Breast epithelium (tissue), 4 donors: ENCODE measurements at places on chromosomes 6 and 20.

DNA sequence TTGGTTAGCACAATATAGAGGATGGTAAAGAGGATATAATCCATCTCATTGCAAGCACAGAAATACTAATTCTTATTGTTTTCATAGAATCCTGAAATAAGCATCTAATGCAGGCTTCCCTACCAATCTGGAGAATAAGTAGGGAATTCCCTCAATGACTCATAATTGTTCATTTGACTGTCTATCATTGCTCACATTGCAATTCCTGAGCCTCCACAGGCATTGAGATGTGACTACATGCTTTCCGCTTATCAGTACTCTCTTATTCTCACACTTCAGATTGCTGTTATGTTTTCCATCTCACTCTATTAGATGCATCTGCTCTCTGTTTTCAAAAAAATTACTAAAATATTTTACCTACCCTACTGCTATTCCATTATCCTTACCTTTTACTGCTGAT is 216.2 kb upstream of the PRSS16 start:
- no peak for DNase-seq

- DNase-seq = no peak
Measured at GRCh38 chr6:9346923-9347322, 911.6 kb upstream of the SLC35B3 start.

GRCh38 chr6:26457806-26458688 is at the start of gene BTN2A1:
Gene BTN2A1 (plus strand): TSS chr6:26457955. CDS start chr6:26458637, 682 bp downstream.
- DNase-seq = peak; percentile 64

DNA sequence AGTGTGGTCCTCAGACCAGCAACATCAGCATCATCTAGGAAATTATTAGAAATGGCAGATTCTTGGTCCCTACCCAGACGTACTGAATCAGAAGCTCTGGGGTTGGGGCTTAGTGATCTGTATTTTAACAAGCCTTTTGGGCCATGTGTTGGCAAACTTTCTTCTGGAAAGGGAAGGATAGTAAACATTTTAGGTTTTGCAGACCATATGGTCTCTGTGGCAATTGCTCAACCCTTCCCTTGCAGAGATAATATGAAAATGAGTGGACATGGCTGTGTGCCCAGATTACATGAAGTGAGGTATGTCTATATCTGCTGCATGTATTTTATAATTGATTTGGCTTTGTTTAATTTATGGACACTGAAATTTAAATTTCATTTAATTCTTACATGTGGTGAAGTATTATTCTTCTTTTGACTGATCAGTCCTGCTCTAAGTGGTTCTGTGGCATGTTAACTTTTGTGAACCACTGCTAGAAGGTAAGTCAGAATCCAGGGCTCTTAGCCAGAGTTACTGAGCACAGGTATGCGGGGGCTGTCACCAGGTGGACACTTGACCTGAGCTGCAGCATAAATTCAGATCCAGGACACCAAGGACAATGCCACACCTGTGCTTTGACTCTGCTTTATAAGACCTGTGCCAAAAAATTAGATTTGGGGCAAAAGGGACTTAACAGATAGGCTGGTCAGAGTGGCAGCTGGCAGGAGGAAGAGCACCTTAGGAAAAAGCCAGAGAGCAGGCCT is 43.2 kb downstream of the LY86 start:
- no peak for DNase-seq

GRCh38 chr6:79922018-79922417 is 25.3 kb downstream of the ELOVL4 start:
- no peak for DNase-seq

DNA sequence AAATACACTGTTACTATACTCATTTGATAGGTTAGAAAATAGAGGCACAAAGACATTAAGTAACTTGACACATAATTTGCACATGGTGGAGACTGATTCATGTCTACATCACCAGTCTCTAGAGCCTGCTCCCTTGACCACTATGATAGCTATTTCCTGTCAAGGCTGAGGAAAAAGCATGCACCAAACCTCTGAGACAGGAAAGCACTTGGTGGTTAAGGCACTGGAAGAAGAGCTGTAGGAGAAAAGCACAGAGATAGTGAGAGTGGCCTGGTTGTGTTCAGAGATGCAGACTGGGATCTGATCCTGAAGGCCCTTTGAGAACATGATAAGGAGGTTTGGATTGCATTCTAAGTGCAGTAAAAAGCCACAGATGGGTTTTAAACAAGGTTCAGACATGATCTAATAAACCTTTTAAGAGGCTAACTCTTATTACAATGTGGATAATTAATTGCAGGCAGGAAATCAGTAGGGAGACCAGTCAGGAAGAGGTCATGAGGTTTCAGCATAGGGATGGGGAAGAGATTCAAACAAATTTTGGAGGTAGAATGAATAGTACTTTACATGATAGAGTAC is 168.9 kb downstream of the PHF3 start:
- DNase-seq = no peak

- DNase-seq = peak; percentile 22
Measured at GRCh38 chr20:10131732-10132345, 86.8 kb upstream of the SNAP25 start.

DNA sequence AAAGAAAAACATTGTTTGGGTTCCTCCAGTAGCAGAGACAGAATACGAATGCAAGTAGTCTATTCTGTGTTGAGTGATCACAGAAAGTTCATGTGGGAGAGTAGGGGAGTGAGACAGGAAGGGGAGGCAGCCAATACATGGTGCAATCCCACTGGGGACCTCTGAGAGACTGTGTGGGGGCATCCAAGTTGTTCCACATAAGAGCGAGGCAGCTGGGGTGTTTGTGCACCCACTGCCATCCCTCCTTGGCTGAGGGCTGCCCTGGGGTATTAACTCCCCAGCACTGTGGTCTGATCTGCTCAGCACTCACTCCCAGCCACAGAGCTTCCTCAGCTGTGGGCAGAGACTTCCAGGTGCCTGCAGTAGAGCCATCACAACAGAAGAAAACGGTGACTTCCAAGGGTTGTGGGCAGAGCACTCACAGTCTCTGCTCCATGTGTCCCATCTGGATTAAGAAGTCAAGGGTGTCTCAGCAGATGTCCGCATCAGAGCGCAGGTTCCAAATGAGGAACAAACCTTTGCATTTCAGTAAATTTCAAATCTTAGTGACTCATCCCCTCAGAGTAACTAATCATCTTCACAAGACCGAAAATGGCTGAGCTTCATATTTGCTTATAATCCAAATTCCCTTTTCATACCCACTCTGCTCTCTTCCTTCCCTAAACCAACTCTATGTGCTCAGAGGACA is 101.9 kb upstream of the NAA20 start:
- DNase-seq = no peak

DNA sequence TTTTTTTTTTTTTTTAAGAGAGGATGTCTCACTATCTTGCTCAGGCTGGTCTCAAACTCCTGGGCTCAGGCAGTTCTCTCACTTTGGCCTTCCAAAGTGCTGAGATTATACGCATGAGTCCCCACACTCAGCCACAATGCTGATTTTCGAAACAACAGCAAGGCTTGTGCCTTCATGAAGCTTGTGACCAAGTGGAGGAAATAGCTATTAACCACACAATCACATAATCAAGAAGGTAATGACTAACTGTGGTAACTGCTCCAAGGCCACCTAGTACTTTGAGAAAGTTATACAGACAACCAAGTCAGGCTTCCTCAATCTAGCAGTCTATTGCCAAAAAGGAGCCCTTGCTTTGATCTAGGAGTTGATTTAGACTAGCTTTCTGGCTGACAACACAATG is 46.3 kb downstream of the SOD2 start:
- DNase-seq = no peak

DNA sequence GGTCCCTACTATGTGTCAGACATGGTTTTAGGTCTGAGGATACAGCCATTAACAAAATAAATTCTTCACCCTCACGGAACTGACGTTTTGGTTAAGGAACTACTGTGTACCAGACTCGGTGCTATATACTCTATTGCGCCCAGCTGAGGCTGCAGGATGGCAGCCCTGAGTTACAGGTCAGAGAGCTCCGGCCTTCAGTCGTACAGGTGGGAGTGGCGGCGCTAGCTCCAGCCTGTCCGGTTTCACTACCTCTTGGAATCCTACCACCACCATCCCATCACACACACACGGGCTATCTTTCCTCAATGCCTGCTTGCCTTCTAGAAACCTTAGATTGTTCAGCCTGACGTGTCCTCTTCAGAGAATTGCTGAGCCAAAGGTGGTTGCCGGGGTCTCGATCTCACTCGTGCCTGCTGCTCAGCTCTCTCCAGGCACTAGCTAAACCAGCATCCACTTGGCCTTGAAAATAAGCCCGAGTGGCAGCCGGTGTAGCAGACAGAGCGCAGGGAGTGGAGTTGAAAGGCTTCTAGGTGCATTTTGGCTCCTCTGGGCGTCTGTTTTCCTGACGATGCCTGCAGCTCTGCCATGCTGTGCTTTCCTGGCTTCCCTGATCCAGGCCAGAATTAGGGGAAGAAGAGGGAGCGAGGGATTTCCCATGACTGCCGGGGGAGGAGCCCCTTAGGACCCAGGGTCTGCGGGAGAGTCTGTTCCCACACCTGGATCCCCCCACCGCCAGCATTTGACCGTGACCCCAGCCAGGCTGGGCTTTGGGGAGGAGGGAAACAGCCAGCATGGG is 1.1 kb upstream of the TCF15 start:
- no peak for DNase-seq

DNA sequence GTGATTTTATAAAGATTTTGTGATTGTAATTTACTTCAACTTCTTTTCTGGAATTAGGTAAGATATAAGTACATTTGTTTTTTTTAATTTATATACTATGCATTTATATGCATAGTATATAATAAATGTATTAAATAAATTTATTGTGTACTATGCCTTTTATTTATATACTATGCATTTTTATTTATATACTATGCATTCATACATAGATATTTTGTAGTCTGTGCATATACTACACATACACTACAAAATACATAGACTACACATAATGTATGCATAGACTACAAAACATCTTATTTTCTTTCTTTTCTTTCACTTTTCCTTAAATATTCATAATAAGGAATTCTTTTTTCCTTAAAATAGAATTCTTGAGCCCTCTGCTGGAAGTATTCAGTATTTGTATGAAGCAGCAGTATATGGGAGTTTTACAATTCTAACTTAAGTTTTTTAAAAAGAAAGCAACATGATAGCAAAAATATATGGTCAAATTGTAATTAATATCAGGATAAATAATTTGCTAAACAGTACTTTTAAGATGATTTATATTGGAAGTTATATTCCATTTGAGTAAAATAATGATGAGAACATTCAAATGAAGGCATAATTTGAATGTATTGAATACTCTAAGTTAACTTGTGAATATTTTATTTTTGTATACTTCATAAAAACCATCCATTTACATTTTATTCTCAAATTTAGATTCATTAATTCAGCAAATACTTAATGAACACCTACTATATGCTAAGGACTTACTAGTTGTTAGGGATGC is 129.3 kb downstream of the KLHL32 start:
- no peak for DNase-seq
